Mesendoderm (in vitro differentiated cells): ENCODE measurements at places on chromosomes 16 and 17.

GRCh38 chr17:47615766-47616424 lies 33.8 kb upstream of the KPNB1 start:
- peak; percentile 49 for DNase-seq

DNA sequence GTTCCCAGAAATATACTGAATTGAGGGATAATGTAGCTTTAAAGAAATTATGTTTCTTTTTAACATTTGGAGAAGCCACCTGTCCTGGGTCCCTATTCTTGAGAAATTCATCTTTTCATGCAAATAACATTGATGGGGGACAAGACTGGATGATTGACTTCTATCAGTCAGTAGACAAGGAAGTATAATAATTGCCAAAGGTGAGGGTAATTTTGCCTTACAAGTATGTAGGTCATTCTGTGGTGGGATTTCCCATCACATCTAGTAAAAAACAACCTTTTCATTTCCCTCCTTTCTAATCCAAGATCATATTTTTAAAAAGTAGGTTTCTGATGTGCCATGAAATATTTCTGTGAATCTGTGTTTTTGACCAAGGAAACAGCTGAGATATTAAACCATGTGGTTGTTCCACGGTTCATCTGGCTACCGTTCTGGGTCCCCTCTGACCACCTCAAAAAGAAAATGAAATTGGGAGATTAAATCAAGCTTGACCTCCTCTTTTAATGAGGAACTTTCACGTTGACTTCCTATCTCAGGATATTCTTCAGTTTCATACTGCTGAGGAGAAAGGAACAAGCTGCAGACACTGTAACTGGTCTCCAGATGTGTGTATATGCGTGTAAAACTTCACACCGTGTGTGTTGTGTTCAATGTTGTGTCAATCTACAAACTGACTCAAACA lies 138.6 kb downstream of the MAP2K6 start:
- no peak for DNase-seq

DNA sequence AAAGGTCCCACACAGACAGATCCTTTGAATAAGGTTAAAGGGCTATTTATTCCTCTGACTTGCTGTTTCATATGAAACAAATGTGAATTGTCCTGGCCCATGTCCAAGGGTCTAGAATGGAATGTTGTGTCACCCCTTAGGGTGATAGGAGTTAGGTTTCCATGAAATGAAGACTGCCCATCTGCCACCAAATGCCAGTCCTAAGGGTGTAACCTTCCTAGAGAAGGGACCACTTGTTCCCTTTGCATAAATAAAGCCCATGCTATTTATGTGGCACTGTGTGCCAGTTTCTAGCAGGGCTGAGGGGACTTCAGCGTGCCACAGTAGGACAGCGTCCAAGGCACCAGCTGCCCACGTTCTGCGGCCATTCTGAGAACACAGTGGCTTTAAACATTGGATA lies 171.3 kb downstream of the ABCA8 start:
- no peak for DNase-seq

DNA sequence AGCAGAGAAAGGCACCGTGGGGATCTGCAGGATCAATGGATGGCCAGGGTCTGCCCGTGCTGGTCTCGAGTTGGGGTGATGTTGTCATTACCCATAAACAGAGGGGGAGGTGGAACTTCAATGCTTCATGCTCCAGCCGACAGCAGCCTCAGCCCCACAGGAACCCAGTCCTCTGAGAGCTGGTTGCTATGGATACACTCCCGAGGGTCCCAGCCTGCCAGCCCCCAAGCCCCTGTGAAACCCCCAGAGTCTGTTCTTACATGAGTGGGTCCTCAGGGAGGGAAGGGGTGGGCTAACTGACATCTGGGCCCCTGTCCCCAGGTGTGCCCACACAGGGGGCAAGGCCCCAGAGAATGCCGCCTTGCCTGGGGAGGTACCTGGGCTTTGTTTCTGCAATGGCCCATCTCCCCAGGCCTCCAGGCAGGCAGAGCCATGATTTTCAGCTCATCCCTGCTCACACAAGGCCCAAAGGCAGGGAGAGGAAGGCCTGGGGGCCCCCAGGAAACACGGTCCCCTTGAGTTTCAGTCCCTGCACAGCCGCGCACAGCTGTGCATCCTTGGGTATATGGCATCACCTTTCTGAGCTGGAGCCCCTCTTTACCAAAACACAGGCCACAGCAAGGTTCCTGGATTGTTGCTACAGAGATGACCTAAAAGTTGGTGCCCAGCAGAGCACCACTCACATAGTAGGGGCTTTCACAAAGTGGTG lies 223.7 kb downstream of the ZNF423 start:
- no peak for DNase-seq

- DNase-seq, result no peak
These were observed 46.3 kb downstream of the MRC2 start for GRCh38 chr17:62673614-62674362.

GRCh38 chr16:56732832-56733231 lies 2.9 kb downstream of the NUP93 start:
- DNase-seq, result no peak

- DNase-seq, result peak; percentile 75
These were observed 17.7 kb downstream of the PSMD11 start for GRCh38 chr17:32461853-32462617.

GRCh38 chr17:881778-882177 lies 97.8 kb downstream of the NXN start:
- DNase-seq, result no peak

GRCh38 chr16:28991687-28992086 lies 6.8 kb downstream of the LAT start:
- DNase-seq, result no peak

GRCh38 chr16:77599793-77600415 lies 122.4 kb upstream of the NUDT7 start:
- DNase-seq, result no peak

- DNase-seq, result no peak
These were observed 36.0 kb upstream of the MED13 start for GRCh38 chr17:62101090-62101489.

DNA sequence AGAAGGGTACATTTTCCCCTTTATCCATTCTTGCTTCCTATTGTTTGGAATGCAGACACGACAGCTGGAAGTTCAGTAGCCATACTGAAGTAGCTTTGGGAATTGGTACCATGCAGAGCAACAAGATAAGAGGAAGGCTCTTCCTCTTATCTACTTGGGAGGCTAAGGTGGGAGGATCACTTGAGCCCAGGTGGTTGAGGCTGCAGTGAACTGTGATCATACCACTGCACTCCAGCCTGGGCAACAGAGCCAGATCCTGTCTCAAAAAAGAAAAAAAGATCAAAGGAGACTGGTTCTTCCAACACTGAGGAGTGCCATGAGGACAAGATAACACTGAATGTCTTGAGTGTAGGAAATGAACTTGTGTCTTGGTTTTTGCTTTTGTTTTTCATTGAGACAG lies 16.0 kb upstream of the RANGRF start:
- peak; percentile 42 for DNase-seq

- peak; percentile 91 for DNase-seq
These were observed 21.4 kb downstream of the QPRT start for GRCh38 chr16:29700253-29700987.

GRCh38 chr16:26768385-26769010 lies 298.2 kb upstream of the C16orf82 start:
- no peak for DNase-seq

DNA sequence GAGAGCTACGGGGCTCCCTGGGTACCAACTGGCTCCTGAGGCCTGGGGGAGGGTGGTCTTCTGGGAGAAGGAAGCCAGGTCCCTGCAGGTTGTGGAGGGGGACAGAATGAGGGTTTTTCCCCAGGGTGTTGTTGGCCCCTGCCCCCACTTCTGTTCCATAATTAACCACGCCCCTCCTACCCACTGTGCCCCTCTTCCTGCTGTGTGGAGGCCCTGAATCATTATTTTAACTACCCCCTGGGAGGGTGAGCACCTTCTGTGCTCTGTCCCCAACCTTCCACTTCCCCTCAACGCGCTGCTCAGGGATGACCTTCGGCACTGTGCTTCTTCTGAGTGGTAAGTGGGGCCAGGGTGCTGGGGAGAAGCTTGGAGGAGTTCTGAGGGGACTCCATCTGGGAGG lies at the start of gene ITGAD:
TSS of gene ITGAD (plus strand) at position 280 of the 400 bp plus-strand sequence. CDS start at position 306, 26 bp downstream.
- no peak for DNase-seq
